ENCODE measurements at places on chromosomes 7 and 10.

GRCh38 chr10:45380903-45381620 lies 7.0 kb downstream of the ALOX5 start:
- no peak for DNase-seq

- no peak for DNase-seq
Measured at GRCh38 chr7:121042195-121042594, 53.7 kb downstream of the CPED1 start.

GRCh38 chr7:158112571-158113320 lies 474.9 kb downstream of the PTPRN2 start:
- DNase-seq, result no peak

DNA sequence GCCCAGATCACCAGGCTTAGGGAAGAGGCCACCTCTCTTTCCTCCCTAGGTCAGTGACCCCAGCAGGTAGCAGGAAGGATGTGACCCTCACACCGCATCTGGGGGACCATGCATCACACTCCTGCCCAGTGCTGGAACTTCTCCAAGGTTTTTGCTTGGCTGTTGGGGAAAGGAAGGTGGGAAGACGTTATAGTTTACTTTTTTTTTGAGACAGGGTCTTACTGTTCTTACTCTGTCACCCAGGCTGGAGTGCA lies 8.6 kb downstream of the ZCCHC24 start:
- no peak for DNase-seq

GRCh38 chr10:62084451-62084850 lies 183.0 kb downstream of the ARID5B start:
- peak; percentile 42 for DNase-seq

DNA sequence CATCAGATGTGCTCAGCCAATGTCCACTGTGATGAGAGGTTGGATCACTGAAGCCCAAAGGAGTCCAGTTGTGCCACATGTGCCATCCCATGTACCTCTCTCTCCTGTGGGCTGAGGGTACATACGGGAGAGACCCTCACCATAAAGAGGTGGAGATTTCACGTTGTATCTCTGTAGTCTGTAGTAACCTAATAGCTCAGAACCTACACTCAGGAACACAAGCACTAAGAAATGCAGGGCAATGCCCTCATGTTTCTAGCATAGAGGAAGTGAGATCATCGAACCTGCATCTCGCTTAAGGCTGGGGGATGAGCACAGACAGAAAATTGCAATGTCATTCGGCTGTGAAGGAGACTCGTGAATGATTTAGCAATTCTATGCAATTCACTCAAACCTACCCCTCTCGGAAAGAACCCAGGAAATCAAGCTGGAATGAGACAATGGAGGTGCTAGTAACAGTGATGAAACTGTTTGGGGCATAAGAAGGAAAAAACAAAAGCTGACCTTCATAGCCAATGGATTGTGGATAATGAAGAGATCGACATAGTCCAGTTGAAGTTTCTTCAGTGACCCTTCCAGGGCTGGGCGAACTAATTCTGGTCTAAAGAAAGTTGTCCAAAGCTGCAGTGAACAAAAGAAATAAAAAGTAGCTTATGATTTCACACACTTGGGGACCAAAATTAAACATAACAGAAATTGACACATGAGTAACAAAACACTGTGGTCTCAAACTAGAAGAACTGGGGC lies 80.3 kb upstream of the UCN3 start:
- peak; percentile 56 for DNase-seq

DNA sequence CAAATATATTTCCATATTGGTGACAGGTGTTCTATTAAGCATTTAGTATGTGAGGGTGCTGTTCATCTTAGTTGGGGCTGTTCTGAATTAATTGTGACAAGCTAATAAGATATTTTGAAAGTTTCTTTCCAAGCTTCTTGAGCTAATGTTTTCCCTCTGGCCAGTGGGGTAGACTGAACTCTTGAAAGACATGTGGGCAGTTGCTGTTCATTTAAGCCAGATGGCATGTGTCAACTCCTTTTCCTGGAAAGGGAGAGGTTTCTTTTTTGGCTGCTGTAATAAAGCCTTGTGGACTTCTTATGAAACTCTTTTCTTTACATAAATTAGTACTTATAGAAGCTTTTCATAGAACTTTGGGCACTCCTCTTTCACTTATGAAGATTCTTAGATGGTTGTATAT lies 21.7 kb downstream of the RAB18 start:
- peak; percentile 34 for DNase-seq

- no peak for DNase-seq
Measured at GRCh38 chr10:123379156-123379555, 225.0 kb downstream of the BUB3 start.

DNA sequence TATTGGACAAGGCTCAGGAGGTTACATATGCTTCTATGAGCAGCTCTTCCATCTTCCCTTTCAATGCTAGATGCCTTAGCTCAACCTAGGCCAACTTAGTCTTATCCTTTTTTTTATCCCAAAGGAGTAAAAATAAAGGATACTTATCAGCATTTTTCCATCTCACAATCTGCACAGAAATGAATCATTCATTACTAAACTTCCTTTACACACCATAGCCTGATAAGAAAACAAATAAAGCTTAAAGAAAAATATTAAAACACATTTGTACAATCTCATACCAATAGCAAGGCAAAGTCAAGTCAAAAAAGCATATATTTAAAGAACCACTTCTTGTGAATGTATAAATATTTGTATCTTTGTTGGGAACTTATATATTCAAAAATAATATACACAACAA lies 407.4 kb downstream of the GRM8 start:
- no peak for DNase-seq

DNA sequence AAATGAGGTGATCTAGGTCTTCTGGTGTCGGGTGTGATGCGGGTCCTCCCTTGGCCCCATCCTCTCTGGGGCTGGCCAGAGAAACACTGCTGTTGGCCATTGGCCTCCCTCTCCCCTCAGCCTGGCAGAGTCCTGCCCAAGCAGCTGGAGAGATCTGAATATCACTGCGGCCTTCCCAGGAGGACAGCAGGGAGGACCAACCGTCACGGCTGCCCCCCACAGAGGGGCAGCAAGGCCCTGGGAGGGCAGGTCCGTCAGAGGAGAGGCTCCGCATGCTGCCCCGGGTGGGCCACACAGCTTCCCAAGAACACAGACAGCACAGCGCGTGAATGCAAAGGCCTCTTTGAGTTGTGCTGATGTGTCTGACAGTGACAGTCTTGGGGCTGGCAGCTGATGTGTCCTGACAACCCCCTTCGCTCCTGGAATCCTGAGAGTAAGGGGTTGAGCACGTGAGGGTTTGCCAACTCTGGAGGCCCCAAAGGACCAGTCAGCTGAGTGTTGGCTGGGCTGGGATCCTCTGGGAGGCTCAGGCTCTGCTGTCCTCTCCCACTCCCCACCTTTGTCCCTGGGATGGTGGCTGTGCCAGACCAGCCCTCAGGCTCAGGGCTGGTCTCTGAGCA lies 132.5 kb upstream of the UNC5B start:
- peak; percentile 62 for DNase-seq

DNA sequence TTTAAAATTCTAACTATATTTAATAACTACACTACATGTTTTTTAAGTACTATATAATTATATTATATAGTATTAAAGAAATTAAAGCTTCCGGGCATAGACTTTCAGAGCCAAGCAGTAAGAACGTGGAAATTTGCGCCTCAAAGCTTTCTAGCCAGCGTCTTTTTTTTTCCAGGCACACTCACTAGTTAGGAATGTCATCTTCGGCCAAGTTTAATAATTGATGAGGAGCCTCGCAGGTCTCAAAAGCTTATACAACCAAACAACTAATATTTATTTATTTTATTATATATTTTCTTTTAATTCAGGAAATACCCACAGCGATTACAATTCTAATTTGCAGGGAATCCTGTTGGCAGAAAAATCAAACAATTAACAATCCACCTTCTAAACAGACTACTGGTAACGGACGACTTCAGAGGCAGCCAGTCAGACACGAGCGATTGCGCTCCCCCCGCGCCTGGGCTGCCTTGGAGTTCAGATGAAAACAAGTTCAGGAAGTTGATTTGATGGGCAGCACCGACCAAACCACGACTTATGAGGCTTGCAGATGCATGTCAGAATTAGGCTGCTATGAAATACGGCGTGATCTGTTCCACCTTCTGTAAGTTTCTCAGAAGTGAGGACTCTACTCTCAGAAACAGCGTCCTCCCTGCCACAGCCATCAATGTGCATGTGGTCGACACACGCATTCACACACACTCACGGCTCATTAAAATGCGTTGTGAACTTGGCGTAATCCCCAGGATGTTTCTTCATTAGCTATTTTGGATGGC lies 431.8 kb upstream of the MGMT start:
- peak; percentile 58 for DNase-seq

DNA sequence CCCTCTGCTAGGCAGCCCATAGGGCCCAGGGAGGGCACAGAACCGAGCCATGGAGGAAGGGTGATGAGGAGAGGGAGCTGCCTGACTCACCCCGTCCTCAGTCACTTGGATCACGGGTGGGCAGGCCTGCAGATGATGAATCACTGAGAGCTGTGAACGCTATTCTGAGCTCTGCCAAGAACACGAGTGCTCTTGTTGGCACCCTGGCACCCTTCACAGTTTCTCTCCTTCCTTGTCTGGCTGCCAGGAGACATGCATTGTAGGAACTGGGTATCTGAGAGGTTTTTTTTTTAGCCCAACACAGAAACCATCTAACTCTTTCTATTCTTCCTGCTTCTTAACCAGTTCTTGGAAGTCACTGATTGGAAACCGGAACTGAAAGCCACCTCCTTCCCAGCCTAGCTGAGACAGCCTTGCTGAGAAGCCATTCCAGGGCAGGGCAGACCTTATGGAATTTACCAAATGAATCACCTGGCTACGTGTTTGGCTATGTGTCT lies 82.1 kb downstream of the SLC37A3 start:
- no peak for DNase-seq

GRCh38 chr10:6347391-6347951 lies 144.7 kb downstream of the PFKFB3 start:
- no peak for DNase-seq

GRCh38 chr7:11175887-11176286 lies 202.2 kb downstream of the PHF14 start:
- DNase-seq, result no peak

- peak; percentile 85 for DNase-seq
Measured at GRCh38 chr7:151276666-151277590, 28.4 kb upstream of the SMARCD3 start.

- peak; percentile 90 for DNase-seq
Measured at GRCh38 chr10:63628526-63629362, 107.5 kb downstream of the REEP3 start.

DNA sequence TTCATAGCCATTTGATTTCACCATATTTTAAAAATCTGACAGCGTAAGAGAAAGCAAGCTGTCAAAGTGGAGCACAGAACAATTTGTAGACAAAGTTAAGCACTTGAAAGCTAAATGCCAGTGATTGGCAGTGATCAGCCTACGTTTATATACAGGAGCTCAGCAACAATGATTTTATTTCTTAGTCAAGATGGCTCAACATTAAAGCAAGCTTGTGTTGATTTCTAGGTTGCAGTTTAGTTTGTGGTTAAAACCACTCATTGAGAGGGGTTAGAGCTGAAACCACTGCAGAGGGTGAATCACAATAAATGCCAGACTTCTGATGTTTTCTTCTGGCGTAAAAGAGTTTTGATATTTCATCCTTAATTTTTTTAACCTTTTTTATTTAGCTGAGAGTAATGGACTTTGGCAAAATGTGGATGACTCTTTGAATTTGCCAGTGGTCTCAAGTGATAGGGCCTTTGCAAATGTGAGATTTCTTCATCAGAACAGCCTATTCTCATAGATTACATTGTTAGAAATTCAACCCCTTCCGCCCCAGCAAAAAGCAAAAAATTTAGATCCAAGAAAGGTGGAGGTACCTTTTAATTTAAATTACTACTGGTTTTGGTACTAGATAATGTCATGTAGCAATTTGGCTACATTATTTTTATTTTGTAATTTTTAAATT lies 73.8 kb downstream of the SHOC2 start:
- no peak for DNase-seq

GRCh38 chr10:30553626-30554439 lies 75.7 kb downstream of the LYZL2 start:
- DNase-seq, result peak; percentile 65

DNA sequence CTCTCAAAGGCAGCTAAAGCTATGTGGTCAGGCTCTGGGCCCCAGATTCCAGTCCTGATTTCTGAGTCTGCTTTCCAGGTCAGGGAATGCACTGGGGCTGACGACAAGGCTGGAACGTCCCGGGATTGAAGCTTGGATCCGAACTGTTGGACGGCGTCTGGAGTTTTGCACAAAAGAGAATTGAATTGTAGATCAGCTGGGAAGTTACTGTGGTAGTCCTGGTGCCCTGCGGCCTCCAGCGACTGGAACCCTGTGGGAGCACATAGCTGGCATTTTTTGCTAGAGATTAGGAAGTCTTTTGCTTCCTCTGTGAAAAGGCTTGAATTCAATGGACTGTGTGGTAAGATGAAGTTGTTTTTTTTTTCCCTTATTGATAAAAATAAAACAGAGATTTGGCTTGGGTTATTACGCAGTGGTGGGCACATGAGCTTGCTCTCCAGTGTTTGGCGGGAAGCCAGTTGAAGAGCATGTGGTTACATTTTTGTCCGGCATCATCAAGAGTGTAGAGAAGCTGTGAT lies at the start of gene HK1:
Gene HK1 (plus strand): TSS at position 51 of the 518 bp plus-strand sequence.
- DNase-seq, result peak; percentile 28

DNA sequence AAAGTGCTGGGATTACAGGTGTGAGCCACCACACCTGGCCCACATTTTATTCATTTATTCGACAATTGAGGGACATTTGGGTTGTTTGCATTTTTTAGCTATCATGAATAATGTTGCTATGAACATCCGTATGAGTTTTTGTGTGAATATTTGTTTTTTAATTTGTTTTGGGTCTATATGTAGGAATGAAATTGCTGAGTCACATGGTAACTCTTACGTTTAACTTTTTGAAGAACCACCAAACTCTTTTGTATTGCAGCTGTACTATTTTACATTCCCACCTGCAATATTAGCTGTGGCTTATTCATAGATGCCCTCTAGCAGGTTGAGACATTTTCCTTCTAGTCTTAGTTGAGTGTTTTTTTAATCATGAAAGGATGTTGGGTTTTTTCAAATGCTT lies 14.4 kb downstream of the PLAC9 start:
- no peak for DNase-seq

- DNase-seq, result peak; percentile 92
Measured at GRCh38 chr10:24518981-24519597, 204.6 kb downstream of the ARHGAP21 start.

DNA sequence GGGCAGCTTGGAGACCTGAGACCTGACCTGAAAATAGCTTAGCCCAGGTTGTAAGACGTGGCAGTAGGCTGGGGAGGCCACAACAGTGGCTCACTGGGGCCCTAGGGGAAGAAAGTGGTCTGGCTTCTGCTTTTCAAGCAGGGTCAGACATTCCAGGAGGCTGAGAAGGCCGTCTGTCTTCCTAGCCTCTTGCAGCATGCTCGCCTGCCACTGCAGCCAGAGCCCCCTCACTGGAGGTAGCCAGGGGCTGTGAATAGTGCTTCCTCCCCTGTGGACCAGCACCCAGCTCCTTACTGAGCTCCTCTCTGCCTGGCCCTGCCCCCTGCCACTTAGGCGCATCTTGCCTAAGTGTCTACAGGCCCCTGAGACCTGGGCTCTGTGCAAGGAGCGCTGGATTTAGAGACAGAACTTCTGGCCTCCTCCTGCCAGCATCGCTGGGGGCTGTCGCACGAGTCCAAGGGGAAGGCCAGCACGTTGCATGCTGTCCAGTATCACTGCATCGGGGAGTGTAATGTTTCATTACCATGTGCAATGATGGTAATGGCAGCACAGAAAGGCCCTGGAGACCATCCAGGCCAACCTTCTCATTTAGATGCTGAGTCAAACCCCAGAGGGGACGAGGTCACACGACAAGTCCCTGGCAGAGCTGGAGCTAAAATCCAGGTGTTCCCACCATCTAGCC lies 12.7 kb downstream of the ZMIZ1 start:
- peak; percentile 23 for DNase-seq

- DNase-seq, result no peak
Measured at GRCh38 chr7:3650844-3651243, 349.8 kb downstream of the SDK1 start.

GRCh38 chr10:120505866-120506265 lies 48.8 kb downstream of the PLPP4 start:
- no peak for DNase-seq
